ENCODE measurements at places on chromosomes 6 and 20.

DNA sequence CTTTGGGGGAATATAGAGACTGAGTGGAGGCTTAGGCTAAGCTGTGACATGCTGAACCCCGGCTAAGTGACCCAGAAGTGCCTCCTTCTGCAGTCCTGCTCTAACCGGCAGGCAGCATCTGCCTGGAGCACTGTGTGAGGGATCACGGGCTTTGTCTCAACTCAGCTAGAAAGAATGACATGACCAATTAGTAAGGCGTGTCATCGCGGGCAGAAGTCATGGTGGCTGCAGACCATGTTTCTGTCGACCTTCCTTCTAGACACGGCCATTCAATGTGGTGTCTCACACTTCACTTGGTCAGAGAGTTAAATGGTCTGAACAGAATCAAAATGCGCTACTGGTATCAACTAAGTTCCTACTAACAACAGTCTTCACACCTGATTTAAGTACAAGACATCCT is 35.0 kb downstream of the HUS1B start:
- DNase-seq = no peak

DNA sequence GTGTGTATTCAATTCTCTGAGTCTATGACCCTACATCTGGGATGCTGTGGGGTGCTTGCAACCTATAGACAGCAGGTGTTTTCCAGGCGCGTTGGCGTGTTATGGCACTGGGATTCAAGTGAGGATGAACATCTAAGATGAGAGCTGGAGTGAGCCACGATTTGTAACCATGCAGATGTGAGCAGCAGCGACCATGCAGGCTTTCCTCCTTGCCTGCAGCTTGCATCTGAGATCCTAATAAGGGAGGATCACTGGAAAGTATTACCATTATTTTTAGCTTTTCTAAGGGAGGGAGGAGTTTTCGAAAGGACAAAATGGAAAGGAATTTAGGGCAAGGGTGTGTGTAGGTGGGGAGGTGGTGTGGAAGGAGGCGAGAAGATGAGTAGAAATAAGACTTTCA is 216.7 kb downstream of the ATXN1 start:
- DNase-seq = no peak

GRCh38 chr6:169176361-169176991 is 77.2 kb downstream of the THBS2 start:
- DNase-seq = no peak

- no peak for DNase-seq
Measured at GRCh38 chr6:41656002-41656691, 17.9 kb downstream of the MDFI start.

DNA sequence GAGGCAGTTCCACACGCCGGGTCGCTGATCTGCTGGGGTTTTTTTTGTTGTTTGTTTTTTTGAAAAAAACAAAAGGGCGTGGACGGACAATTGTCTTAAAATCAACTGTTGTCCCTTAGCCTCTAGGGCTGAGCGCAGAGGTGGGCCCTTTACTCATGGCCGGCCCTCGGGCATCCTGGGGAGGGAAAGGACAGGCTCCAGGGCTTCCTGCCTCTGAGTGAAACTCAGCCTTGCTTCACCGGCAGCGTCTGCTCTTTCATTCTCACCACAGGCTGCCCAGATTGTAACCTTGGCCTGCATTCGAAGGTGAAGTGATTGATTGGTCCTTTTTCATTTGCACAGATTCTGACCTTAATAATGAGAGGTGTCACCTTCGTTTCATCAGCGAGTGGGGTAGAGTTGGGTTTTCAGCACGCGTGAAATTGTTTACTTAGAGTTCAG is 797 bp downstream of the SMIM13 start:
- peak; percentile 12 for DNase-seq

- DNase-seq = no peak
Measured at GRCh38 chr20:8642247-8642646, 426.6 kb upstream of the PLCB4 start.

DNA sequence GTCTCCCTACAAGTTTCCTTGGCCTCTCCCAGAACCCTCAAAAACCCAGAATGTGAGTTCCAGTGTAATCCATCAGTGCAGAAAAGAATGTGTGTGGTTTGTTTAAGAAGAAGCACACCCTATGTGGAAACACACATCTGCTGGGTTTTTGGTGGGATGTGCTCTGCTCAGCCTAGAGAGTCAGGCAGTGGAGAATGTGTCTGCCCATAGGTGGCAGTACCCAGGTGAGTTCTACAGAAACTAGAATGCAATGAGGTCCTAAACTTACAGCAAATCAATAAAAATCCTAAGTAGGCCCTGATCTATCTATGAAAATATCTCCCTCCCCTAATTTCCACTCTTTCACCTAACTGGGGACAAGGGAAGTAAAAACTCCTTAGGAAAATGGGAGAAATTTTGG is 437.3 kb downstream of the DHX35 start:
- DNase-seq = no peak

DNA sequence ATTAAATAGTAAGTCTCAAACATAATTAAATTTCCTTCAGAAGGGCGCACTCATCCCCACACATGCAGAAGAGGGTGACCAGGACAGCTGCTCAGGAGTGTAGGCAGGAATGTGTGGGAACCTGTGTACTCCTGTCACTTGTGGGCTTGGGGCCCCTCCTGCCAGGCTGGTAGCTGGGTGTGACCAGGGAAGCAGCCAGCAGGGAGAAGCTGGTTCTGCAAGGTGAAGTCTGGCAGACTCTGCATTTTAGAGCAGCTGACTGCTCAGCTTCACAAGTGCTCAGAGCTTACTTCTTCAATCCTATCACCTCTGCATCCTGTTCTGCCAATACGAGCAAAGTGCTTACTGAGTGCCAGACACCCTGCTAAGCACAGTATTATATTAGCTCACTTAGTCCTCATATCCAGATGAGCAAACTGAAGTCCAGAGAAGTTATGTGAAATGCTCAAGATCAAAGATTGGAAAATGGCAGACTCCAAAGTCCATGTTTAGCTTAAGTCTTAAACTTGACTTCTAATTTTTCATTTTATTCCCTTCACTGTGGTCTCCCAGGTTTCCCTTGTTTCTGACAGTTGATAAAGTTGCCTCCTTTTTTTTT is 27.9 kb downstream of the ELMO2 start:
- DNase-seq = no peak

All from fibroblast of the conjunctiva (primary cell).